ENCODE measurements at places on chromosomes 5 and 9.

GRCh38 chr5:116440457-116441001 is 134.1 kb downstream of the SEMA6A start:
- DNase-seq = no peak

- DNase-seq = no peak
Observed at GRCh38 chr9:36341936-36342577, 58.0 kb downstream of the RNF38 start.

DNA sequence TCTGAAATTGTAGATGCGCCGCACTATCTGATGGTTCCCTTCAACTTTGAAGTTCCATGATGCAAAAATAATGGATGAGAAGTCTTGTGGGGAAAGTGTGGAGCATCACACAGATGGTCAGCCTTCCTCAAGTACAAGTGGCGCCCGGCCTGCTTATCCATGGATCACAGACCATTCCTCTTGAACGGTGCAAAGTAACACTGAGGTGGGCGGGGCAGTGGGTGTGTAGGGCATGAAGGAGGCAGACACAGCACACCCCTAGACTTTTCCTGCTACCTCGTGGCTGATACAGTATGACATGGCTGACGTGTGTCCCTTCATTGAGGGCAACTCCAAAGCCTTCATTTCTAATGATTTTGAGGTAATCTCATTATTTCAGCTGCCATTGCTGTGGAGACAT is 2.5 kb upstream of the GNG10 start:
- no peak for DNase-seq

- DNase-seq = no peak
Observed at GRCh38 chr5:133895979-133896845, 72.2 kb downstream of the C5orf15 start.

DNA sequence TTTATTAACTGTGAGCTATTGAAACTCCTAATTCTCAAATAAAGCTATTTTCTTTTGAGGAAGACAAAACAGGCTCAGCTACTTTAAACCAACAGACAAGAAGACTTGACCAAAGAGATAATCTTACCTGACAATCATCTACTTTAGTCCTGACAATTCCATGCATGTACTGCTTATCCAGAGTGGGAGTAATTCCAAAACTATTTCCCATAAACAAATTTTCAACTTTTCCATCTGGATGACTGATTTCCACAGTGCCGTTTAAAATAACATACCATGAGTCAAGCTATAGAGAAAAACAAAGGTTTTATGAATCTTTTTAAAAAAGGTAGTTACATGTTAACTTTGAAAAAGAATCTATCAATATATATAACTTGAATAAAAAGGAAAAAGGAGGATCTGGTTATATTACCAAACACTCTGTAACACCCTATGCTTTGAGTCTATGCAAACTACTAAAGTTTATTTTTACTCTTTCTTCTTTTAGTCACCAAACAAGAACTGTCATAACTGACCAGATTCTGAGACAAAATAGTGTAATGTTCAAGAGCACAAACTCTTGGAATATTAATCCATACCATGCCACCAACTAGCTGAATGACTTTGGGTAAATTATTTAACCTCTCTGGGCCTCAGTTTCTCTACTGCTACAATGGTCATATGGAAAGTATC is 129.7 kb downstream of the RAPGEF6 start:
- DNase-seq = no peak

DNA sequence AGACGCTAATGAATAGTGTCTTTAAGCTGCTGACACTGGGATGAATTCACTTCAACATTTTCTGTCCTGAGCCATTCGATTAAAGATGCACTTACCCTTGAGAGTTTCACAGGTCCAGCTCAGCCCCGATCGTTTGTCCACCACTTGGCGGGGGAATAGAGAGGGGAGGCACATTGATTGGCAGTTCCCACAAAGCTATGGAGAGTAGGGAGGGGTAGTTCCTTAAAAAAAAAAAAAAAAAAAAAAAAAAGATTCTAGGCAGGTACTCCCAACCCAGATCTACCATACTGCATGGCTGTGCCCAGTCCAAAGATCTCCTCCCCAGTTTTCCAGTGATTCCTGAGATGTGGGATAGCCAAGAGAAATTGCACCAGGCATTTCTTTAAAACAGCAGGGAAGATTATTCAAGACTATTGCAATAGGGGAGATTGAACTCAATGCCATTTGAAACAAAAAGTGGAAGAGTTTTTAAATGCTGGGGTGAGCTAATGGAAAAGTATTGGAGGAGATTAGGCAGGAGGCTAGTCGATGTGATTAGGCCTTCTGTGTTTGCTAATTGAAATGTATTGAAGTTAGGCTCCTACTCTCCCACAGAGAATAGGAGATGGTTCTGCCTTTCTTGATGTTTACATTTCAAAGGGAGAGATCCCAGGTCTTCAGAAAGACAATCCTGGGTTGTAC is 2217.4 kb upstream of the WWC1 start:
- DNase-seq = no peak

GRCh38 chr5:52809884-52810283 is 22.2 kb downstream of the ITGA1 start:
- no peak for DNase-seq

- DNase-seq = no peak
Observed at GRCh38 chr5:16559702-16560101, 57.1 kb downstream of the RETREG1 start.

DNA sequence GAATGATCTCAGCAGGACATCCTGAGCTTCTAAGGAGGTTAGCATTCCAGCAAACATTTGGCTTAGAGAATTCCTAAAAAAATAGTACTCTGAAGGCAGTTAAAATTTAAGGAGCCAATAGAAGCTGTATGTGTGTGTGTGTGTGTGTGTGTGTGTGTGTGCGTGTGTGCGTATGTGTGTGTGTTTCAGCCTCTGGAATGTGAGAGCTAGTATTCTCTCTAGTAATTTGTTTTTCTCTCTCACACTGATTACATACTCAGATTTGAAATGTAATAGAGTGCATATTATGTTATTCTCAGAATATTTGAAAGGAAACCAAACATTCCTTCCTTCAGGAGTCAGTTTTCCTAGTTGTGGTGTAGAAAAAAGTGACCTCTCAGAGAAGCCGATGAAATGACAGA is 279.6 kb downstream of the TMEM38B start:
- no peak for DNase-seq

DNA sequence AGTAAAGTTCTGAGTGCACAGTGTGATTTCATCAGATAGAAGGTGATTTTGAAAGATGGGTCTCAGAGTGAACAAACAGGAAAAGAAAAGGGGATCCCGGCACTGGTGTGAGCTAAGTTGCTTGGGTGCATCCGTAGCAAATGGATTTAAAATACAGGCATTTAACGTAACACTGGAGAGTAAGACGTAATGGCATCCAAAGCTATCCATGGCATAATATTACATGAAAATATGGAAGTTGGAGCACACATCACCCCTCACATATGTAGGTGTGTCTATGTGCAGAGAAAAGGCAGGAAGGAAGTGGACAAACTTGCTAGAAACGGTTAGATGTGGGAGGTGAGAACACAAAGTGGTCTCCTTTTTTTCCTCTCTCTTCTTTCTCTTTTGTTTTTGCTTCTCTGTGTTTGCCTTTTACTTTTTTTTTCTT is 38.2 kb upstream of the SEMA4D start:
- no peak for DNase-seq

DNA sequence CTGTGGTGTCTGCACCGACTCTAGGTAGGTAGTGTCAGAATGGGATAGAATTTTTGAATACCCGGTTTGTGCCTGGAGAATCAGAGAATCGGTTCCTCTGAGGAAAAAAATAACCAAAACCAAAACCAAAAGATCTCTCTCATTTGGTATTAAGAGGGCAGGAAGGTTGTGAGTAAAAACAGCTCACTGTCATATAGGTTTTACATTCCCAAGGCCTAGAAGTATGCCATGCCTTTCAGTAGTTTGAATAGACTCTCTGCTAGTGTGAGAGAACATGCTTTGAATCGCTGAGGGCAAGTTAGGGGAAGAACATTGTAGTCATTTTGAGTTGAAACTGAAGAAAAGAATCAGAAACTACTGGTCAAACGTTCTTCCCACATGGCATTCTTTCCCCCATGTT is 411.4 kb upstream of the CD180 start:
- DNase-seq = no peak

DNA sequence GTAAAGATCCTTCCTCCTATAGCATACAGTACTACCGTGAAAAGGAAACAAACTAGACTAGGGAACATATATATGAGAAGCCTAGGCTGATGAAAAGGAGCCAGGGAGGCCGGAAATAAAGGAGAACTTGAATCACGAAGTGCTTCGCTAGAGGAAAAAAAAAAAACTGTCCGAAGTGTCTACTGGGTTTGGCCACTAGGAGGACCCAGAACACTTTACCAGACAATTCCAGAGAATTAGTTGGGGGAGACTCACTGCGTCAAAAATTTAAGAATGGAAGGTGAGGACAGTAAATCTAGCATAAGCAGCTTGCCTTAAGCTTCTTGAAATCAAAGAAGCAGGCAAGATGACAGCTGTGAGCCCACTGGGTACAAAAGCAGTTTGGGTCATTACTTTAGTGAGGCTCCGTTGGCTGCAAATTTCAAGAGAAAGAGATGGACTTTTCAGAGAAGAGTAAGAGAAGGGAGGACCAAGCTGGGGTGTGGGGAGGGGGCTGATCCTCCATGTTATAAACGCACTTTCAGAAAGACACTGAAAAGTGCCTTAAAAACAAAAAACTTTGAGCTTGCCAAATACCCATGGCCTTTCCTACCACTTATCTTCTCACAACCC is 47.4 kb downstream of the P4HA2 start:
- DNase-seq = no peak

GRCh38 chr5:115428676-115429075 is 115.9 kb downstream of the FEM1C start:
- DNase-seq = no peak

GRCh38 chr5:127176769-127177168 is 103.5 kb upstream of the C5orf63 start:
- no peak for DNase-seq

DNA sequence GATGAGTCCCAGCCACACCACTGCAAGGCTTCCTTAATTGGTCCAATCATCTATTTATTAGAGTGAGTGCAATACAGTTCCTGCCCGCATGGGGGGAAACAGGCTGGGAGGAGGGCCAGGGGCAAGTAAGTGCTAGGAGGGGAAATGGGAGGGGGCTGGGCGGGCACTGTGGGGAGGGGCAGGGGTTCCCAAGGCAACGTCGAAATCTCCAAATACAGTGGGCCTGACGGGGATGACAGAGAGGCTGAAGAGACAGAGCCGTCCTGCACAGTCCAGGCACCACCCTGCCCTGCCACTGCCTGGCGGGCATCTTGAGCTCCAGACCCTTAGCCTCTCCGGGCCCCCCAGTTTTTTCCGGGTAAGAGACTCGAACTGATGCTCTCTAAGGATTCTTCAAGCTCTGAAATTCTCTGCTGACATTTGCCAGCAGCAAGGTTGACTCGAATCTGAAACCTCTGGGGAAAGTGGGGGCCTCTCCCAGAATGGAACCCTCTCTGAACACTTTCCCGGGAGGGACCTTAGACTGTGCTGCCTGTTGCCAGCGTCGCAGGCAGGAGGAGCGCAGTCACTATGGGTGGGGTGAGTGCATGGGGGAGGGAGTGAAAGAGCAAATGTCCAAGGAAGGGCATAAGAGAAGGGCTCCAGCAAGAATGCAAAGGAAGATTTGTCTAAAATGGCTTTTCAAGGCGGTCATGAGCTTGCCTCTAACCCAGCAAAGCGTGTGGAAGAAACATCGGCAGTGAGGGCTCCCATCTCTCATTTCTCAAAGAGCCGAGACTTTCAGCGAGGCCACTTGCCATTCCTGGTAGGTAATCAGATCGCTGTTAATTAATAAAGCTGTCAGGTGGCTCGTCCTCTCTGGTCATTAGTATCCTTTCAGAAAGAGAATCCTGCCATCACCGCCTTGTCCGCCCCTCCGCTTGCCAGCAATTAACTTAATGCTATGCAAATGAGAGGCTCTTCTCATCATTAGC is 99.0 kb downstream of the GTF3C4 start:
- DNase-seq = peak; percentile 24

DNA sequence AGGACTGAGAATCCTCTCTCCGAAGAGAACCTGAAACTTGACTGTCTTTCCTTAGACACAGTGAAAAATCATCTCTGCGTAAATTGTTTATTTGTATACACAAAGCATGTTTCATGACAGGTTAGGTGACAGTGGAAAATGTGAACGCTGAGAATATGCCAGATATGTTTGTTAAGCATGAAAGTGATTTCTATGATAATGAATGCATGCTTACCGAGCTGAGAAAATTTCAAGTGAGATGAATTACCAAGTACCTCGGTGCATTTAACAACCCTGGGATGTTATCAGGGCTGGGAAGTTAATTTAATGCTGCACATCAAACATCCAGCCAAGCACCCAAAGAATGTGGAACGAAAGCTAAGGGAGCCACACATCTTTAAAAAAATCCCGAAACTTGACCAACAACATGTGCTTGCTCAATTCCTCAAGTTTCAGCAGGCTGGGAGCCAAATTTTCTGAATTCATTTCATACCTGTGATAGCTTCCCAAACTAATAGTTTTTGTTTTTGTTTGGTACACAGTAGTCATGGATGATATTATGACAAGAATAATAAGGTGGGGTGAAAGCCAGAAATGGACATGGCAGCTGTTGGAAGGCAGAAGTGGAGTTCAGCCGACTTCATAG is 336.9 kb downstream of the ARHGEF28 start:
- no peak for DNase-seq

- DNase-seq = no peak
Observed at GRCh38 chr9:20361656-20362570, 260.4 kb downstream of the MLLT3 start.

DNA sequence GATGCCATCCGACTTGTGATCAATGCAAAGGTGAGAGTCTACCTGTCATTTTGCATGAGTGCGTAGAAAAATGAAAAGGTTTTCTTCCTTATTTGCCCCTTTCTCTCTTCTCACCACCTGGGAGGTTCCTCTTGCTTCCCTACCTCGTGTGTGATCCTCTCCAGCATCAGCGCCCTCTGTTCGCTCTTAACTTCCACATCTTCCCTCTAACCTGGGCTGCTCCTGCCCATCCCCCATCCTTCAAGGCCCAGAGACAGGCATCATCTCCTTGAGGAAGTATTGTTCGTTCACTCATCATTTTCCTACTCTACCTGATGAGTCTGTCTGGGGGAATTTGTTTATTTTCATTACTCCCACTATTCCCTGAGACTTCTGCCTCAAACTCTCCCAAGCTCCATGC is 55.8 kb downstream of the RFK start:
- no peak for DNase-seq

DNA sequence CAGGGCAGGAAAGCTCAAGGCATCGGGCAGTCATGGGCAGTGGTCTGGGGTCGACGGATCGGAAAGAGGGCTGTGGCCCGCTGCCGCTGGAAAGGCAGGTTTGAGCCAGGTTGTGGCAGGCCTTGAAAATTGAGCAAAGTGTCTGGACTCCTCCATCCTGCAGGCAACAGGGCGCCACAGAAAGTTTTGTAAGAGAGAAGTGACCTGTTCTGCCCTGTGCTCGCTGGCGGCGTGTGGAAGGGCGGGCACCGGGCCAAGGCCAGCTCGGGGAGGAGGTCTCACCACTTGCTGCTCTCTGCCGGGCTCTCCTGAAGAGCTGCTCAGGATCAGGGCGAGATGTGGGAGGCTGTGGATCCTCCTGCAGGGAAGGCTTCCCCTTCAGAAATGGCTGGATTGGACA is 41.4 kb upstream of the FAT2 start:
- DNase-seq = no peak

All from NCI-H1417 treated with DMSO at 0.1 percent for 48 hours (cell line).